ENCODE measurements at places on chromosomes 6 and 20.

DNA sequence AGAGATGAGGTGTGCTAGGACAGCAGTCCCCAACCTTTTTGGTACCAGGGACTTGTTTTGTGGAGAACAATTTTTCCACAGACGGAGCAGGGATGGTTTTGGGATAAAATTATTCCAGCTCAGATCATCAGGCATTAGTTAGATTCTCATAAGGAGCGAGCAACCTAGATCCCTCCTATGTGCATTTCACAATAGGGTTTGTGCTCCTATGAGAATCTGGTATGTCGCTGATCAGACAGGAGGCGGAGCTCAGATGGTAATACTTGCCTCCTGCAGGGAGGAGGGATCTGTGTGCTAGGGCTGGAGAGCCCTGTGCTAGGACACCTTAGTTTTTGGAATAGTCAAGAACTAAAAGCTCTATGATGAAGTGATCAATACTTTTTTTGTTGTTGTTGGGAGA is 2.5 kb downstream of the SMIM13 start:
- DNase-seq: peak; percentile 42

DNA sequence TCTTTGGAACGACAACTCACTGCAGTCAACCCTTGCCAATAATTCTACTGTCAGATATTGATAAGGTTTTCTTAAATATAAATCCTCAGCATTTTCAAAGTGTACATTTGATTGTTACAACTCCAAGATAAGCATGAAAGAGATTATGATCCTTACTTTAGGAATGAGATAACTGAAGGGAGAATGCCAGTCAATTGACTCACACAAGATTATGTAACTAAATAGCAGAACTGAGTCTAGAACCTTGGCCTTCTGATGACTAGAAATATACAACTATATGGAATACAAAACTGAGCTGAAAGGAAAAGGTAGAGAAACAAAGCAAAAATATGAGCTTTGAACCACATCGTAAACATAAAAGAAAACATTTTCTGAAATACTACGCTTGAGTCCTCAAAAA is 26.9 kb upstream of the STXBP5 start:
- DNase-seq: no peak

GRCh38 chr6:91166271-91167046 is 579.6 kb upstream of the MAP3K7 start:
- no peak for DNase-seq

- DNase-seq: no peak
Measured at GRCh38 chr6:11848346-11848651, 69.7 kb upstream of the ADTRP start.
